ENCODE measurements at places on chromosomes 3 and 15. TPM values are rescaled to one million over a fixed set of nuclear protein-coding genes. Genes with fewer than 3 reads are reported as not detected.

Gene INSYN1
- under 0.01 TPM for total RNA-seq

Gene PRTG
- total RNA-seq, result 6.9 TPM

Gene C3orf22
- not detected for total RNA-seq

Gene NCBP2
- total RNA-seq, result 41.2 TPM

Gene IL17RE
- total RNA-seq, result 0.64 TPM

Gene MUC13
- total RNA-seq, result 0.32 TPM

Gene GOLGA8R
- 1.3 TPM for total RNA-seq

Gene TMEM212
- not detected for total RNA-seq

Gene ULK3
- total RNA-seq, result 17.3 TPM

Gene HYAL3
- 2.3 TPM for total RNA-seq

Gene WDR93
- under 0.01 TPM for total RNA-seq

Gene FSIP1
- total RNA-seq, result 2.6 TPM

DNA sequence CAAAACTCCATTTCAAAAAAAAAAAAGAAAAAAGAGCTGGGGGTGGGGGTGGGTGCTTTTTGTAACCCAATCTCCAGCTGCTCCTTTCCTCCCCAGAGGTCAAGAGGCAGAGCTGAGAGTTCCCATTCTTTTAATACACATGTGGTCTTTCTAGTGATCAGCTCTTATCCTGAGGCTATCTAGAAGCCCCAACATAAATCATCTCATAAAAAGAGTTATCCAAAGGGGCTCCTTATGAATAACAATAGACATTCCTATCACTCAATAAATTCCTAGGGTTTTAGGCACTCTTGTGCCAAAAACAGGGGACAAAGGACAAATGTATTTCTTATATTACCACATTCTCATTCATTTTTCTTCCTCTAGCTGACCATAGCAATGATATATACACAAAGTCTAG lies 25.1 kb upstream of the GAP43 start:
- no peak for DNase-seq

DNA sequence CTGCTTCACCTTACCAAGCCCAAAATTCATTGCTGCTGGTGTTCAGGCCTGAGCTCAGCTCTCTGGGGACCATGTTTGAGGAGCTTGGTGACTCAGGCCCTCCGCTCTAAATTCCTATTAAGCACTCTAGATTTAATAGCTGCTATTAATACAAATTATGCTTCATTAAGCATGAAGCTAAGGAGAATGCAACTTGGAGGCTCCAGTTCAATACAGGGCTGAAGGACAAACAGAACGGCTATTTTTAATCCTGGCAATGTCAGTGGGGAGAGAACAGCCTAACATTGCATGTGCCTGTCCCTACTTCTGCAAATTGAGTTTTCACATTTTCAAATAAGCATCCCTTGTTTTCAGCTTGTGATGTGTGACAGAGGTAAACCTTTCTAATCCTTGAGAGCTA lies 80.1 kb upstream of the TRIM42 start:
- no peak for DNase-seq

GRCh38 chr3:141875893-141876380 lies 506 bp upstream of the ATP1B3 start:
- DNase-seq, result peak; percentile 75

DNA sequence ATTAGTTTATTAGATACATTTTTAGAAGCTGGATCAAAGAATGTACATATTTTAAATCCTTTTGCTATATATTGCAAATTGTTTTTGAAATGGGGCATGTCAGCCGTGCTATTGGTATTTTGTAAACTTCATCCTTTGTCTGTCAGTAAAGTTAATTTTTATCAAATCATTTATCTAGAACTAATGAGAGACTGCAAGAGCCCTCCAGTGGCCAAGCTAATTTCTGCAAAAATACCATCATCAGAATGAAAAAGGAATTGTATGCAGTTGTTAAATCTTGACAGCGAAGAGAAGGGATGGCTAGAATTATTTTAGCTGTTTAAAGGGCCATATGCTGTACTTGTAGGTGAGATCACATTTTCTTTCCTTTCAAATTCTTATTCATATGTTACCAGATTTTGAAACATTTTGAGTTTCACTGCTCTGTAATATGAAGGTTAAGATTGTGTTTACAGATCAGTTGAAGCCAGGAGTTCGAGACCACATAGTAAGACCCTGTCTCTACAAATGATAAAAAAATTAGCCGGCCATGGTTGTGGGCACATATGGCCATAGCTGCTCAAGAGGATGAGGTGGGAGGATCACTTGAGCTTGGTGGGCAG lies 8.1 kb upstream of the CLDN11 start:
- DNase-seq, result peak; percentile 47

DNA sequence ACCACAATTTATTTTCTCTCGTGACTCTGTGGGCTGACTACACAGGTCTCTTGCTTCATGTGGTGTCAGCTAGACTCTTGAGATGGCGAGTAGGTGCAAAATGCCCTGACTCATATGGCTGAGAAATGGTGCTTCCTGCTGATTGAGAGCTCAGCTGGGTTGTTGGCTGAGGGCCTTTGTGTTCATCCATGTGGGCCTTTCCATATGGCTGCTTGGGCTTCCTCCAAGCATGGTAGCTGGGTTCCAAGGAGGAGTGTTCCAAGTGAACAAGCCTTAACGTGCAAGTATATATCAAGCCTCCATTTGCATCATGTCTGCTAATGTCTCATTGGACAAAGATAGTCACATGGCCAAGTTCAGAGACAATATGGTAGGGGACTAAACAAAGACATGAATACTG lies 164.0 kb downstream of the PDCD6IP start:
- no peak for DNase-seq

DNA sequence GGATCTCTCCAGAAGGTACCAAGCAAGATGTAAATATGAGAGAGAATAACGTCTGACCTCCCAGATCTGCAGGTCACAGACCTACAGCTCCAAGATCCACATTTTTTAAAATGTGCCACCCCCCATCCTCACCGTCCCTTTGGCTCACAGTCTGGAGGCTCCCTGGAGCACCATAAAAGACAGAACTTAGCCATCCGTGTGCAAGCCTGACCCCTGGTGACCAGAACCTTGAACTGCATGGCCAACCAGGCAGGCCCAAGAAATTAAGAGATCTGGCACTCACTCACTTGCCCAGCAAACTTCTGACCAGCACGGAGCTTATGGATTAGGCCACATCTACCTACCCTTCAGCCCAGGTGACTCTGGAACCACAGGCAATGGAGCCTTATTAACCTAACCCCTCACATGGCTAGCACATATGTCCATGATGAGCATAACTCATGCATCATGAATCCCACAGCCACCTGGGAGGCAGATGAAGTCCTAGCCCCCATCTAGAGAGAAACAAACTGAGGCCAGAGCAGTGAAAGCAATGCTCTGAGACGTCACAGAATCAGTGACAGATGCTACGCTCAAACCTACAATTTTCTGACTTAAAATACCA lies 275.3 kb downstream of the UACA start:
- peak; percentile 73 for DNase-seq

- no peak for DNase-seq
These were observed 42.7 kb downstream of the THBS1 start for GRCh38 chr15:39623529-39623931.

DNA sequence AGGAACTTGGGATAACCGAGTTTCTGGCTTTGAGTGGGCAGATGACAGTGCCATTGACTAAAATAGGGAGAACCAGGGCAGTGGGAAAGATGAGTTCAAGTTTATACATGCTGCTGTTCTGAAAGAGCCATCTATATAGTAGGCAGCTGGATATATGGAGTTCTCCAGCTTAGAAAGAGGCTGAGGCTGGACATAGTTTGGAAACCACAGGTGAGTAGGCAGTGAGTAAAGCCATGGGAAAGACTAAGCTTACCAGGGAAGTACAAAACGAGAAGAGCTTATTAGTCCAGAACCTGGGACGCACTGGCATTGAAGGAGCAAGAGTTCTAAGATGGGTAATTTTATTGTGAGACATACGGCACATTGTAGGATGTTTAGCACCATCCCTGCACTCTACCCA lies 54.2 kb downstream of the MSL2 start:
- DNase-seq, result no peak

DNA sequence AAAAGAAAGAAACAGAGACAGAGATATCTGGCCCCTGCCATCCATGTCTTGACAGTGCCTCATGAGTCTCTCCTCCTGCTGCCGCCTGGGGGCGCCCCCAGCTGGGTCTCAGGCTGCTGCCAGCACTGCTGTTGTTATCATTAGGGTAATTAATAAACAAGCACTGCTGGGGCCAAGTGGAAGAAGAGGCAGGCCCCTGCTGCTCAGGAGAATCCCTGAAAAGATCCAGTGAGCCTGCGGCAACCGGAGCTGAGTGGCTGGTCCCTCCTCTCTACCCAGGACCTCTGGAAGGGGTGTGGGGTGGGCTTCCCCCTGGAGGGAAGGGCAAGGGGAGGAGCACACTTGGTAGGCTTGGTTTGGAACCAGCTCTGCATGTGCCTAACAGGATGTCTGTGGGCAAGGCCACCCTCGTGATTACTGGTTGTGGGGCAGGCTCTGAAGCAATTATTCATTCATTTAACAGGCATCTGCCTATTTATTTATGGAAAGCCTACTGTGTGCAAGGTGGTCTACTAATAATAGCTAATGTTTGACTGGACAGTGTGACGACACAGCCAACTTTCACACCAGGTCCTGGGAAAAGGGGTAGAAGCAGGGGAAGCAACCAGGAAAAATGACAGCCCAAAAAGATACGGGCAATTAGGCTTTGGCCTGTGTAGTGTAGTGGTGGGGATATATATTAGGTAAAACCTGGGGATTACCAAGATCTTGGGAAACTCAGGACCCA lies 1.2 kb upstream of the TYRO3 start:
- peak; percentile 87 for DNase-seq

GRCh38 chr15:76161153-76162035 lies 101.6 kb downstream of the TMEM266 start:
- peak; percentile 68 for DNase-seq

DNA sequence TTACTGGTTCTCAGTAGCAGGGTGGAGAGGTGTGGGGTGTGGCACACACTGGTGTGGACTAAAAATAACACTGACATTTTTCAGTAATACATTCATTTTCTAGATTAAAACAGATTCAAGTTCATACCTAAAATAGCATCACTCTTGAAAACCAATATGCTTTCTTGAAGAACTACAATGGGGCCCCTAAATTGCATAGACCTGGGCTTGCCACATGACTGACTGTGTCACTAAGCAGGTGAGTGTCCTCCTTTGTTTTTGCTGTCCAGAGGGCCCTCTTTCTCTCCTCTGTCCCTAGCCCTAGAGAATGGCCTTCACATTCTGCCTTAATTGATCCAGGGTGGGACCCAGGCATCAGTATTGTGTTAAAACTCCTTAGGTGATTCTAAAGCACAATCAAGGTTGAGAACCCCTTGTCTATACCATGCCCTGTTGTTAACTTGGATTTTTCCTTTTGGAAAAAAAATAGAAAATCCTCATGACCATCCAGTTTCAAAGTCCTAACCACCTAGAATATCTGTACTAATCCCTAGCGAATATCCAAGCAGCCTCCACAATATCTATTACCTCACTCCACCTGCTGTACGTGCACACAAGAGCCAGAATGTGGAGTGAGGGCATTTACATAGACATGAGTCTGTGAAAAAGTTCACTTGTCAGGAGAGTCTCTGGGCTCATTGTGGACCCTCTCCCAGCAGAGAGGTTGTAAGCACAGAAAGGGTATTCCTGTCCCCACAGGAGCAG lies 18.7 kb upstream of the TMEM41A start:
- no peak for DNase-seq

- no peak for DNase-seq
These were observed 26.6 kb downstream of the ACSBG1 start for GRCh38 chr15:78207641-78208340.

DNA sequence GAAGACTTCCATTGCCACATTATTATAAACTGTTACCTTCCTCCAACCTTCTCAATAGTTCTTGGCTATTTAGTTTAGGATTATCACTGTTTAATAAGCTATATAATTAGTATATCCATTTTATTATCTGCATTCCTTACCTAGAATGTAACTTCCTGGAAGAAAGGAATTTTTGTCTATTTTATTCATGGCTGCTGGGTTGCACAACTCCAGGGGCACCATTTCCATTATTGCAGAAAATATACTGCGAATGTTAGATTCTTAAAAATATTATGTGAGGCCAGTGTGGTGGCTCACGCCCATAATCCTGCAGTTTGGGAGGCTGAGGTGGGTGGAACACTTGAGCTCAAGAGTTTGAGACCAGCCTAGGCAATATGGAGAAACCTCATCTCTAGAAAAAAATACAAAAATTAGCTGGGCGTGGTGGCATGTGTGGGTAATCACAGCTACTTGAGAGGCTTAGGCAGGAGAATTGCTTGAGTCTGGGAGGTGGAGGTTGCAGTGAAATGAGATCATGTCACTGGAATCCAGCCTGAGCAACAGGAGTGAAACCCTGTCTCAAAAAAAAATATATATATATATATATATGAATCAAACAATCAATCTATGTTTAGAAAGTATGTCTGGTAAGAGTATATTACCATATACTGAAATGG lies 19.9 kb downstream of the CLDN1 start:
- DNase-seq, result no peak

GRCh38 chr15:90058775-90059174 lies 43.5 kb downstream of the IDH2 start:
- DNase-seq, result no peak

- peak; percentile 48 for DNase-seq
These were observed 15.2 kb upstream of the MME start for GRCh38 chr3:155064920-155065319.

GRCh38 chr3:143226678-143227291 lies 107.2 kb downstream of the CHST2 start:
- no peak for DNase-seq

DNA sequence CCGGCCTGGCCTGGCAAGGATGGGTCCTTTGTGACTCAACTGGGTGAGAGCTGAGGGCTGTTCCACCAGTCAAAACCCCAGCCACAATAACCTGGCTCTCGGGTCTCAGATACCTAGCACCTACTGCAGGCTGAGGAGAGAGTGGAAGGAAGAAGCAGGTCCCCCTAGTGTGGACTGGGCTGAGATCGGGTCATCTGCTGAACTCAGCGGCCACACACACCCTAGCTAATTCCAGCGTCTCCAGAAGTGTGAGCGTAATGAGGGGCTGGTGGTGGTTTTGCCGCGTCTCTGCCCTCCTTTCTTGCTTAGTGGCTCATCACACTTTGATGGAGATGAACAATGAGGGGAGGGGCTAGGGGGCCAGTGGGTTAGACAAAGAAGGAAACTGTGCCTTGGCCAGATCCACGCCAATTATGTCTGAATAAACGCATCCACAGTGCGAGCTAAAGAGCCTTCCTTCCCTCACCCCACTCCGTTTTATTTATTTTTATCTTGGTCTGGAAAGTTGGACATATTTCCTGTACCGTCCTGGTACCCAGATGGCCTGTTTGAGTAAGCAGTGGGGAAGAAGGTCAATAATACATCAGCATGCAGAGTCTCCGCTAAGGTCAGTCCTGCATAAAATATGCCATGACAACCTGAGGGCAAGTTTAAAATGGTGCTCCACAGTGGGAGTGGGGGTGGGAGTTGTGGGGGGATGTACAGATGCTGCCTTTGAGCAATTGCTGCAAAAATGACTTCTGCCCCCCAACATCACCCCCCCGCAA lies 370.0 kb downstream of the WDR72 start:
- DNase-seq, result no peak

DNA sequence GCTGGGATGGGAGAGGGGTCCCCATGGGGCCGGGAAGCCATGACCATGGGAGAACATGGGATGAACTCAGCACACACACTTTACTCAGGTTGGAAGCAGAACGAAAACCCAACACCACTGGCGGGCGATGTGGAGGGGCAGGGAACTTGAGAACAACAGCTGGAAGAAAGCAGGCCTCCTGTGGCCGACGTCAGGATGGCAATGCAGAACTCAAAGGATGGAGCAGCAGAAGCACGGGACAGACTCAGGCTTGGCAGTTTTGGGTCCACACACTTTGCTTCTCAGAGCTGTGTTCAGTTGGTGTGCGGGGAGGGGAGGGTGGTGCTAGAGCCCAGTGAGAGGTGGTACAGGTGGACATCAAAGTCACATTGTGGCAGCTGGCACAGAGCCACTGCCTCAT lies 80.7 kb downstream of the SEC22A start:
- no peak for DNase-seq
